ENCODE measurements at places on chromosomes 6 and 20.

DNA sequence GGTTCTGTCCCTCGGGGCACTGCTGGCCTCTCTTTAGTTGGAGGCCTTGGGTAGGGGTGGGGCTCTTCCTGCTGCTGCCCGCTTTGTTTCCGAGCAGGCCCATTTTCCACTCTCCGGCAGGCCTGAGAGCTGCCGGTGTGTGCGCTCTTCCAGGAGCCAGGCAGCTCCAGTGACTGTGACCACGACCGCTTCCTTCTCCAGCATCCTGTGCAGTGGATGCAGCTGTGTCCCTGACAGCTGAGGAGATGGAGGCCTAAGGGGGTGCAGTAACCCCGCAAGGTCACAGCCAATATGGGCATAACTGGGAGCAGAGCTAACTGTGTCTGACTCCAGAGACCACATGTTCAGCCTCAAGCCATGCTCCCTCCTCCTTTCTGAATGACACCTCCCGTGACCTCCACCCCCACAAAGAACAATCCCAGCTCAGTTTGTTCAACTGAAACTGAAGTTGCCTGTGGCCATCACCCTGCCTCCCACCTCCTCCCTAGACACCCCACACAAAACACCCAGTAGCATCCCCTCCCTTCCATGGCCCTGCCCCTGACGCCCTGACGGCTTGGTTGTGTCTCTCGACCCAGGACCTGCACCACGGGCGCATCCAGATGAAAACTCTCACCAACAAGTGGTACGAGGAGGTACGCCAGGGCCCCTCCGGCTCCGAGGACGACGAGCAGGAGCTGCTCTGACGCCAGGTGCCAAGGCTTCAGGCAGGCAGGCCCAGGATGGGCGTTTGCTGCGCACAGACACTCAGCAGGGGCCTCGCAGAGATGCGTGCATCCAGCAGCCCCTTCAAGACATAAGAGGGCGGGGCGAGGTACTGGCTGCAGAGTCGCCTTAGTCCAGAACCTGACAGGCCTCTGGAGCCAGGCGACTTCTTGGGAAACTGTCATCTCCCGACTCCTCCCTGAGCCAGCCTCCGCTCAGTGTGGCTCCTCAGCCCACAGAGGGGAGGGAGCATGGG is 27.8 kb downstream of the SPATA2 start:
- no peak for DNase-seq

GRCh38 chr6:127058936-127059335 is 59.5 kb upstream of the RSPO3 start:
- DNase-seq = no peak

GRCh38 chr6:28871335-28872156 is 52.2 kb downstream of the TRIM27 start:
- no peak for DNase-seq

- DNase-seq = no peak
Observed at GRCh38 chr6:169844946-169845345, 93.5 kb downstream of the ERMARD start.

DNA sequence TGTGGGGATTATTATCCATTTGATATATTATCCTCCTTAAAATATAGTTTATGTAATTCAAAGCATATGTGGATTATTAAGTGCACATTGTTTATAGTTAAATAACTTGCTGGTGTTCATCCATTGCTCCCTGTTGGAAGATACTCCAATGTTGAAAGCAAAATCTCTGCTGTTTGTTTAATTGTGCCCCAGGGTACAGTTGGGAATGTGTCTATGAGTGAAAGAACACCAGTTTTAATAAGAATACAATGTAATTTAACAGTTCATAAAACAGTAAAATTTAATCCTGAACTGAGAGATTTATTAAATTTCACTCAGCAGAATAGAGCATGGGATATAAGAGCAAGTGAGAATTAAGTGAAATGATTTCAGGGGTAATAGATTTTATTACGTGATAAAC is 364.9 kb downstream of the GRIK2 start:
- no peak for DNase-seq

GRCh38 chr6:40387127-40387870 is 199.9 kb downstream of the LRFN2 start:
- no peak for DNase-seq

DNA sequence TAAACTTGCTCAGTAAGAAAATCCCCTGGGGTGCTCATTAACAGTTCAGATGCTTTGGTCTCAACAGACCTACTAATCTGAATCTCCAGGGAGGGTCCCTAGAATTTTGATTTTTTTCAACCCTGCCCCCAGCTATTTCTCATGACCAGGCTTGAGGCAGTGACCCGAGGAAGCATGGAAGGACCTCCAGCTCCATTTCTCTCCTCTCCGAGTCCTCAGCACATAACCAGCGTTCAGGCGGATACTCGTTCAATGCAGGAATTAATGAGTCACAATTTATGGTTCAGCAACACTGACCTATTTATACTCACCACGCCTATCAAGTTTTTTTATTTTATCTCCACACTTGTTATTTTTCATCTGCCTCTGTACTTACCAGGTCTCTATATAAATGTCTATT is 369.2 kb upstream of the CDH4 start:
- no peak for DNase-seq

- no peak for DNase-seq
Observed at GRCh38 chr20:7503501-7503900, 436.8 kb downstream of the HAO1 start.

DNA sequence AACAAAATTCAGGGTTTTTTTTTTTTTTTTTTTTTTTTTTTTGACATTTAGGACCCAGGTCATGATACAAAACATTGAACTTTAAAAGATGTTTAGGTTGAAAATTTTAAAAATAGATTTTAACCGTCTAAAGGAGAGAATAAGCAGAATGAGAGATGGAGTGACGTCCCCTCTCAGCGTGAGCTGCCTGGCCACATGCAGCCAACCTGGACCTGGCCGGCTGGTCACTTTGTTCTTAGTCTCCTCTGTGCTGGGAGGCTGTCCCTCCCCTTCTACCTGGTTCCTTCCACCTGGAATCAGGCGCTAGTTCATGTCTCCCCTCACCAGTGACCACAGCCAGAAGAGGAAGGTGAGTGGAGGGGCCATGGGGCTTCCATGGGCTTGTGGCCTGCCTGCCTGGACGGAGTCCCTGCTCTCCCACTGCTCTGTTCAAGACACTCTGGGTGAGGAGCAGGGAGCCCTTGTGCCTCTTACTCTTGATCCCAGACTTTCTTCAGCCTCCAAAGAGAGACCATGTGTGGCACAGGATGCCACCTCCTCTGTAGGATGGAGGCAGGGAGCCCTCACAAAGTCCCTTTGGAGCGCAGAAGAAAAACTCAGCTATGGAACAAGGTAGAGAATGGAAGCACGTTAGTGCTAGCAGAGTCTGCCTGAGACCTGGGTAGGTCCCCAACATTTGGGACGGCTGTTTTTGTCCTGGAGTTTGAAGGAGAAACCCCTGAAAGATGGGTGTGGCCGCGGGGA is 31.7 kb downstream of the IRF4 start:
- DNase-seq = no peak

- DNase-seq = no peak
Observed at GRCh38 chr20:54794110-54794509, 318.7 kb downstream of the DOK5 start.

DNA sequence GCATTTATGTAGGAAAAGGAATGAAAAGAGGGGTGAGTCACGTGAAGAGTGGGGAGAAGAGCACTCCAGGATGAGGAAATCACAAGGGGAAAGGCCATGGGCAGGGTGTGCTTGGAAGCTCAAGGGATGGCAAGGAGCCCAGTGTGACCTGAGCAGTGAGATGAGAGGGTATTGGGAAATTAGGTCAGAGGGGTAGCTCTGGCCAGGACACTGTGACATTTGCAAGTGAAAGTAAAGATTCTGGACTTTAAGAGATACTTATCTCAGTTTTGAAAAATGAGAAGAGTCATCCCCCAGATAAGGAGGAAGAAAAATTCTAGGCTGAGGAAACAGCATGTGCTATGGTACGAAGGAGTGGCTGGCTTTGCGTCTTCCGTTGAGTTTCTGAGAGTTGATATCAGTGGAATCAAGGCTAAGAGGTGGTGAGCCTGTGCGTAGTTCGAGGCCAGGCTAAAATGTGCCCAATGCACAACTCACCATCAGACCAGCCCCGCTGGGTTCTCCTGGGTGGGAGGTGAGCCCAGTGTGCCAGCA is 79.9 kb downstream of the GCLC start:
- no peak for DNase-seq

GRCh38 chr6:129683601-129684322 is 26.2 kb downstream of the ARHGAP18 start:
- peak; percentile 30 for DNase-seq

GRCh38 chr6:68544450-68544849 is 90.6 kb upstream of the ADGRB3 start:
- no peak for DNase-seq

GRCh38 chr6:722077-722524 is 29.2 kb upstream of the EXOC2 start:
- no peak for DNase-seq

DNA sequence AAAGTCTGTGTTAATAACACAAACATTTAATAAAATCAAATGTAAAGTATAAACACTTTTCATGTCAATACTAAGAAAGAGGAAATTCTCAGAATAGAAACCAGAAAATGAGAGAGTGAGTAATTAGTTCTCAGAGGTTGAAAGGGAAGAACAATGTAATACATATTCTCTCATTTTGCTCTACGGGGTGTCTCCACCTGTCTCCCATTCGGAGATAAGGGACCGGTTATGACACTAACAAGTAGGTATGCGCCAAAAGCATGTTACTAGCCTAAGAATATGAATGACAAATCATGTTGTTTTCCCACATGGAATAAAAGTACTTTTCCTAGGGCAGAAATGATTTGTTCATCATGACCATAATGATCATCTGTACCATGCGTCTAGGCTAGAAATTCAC is 35.6 kb upstream of the PRELID3B start:
- DNase-seq = no peak

GRCh38 chr6:11364971-11365397 is 132.5 kb upstream of the NEDD9 start:
- DNase-seq = no peak

- DNase-seq = peak; percentile 70
Observed at GRCh38 chr20:14401479-14402138, 64.2 kb upstream of the FLRT3 start.

DNA sequence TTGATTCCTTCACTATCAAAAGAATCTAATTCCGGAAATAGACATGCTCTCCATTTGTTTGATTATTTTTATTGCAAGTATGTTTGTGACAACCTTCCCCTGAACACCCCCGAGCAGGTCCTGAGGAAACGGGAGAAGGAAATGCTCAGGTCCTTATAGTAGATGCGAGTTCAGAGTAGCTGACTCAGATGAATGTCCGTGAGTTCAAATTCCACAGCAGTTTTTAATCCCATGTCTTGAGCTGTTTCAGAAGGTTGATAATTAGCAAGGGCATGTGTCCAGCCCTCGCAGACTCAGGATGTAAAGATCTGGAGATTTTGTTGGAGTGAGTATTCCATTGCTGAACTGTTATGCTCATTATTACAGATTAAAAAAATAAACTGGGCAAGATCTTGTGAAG is 169.3 kb downstream of the BCAS1 start:
- no peak for DNase-seq

DNA sequence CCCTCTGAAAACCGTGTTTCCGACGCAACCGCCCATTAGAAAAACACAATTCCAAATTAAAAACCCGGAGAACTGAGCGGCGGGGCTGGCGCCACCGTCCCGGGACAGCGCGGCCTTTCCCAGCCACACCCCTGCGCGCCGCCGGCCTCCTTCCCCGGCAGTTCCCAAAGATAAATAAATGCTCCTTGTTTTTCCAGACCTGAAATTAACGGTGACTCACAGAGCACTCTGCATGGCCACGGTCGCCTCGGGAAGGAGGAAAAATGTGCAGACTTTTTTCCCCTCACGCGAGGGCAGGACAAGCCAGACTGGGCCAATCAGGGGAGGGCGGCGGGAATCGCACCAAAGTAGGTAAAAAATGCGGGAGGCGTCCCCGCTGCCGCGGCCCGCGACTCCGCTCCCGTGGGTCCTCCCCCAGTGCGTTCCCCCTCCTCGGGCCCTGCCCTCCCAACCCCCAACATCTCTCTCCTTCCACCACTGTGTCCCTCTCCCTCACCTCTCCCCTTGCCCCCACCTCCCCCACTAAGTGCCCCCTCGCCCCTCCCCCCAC is 828 bp upstream of the DSTN start:
- peak; percentile 65 for DNase-seq

DNA sequence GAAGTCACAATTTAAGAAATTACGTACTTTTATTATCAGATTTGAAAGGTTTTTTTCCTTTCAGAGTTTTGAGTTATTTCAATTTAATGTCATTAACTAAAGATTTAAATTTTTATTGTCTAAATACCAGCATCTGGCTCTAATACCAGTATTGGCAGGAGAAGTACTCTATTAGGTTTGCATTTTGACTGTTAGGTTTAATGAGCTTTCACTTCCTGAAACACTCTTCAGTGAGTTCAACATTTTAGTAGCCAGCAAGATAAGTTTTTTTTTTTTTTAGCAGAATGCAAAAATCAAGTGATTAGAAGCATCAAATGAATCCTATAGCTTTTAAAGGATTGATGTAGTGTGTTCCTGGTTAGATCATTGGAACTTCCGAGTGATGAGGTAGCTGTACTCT is 34.0 kb upstream of the SCGN start:
- DNase-seq = no peak

DNA sequence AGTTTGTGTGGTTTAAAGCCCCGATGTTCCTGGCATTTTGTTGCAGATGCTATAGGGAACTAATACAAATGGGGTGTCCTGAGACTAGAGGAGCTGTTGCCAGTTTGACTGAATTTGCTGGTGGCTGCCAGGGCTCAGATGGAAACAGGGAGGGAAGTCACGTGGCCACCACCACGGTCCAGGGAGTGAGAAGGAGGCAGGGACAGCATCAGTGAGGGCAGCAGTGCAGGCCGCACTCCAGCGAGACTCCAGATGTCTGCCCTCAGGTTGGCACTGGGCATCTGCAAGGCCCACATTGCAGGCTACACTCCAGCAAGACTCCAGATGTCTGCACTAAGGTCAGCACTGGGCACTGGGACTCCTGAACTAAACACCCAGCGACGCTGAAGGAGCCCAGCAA is 86.2 kb downstream of the RAMACL start:
- DNase-seq = no peak

DNA sequence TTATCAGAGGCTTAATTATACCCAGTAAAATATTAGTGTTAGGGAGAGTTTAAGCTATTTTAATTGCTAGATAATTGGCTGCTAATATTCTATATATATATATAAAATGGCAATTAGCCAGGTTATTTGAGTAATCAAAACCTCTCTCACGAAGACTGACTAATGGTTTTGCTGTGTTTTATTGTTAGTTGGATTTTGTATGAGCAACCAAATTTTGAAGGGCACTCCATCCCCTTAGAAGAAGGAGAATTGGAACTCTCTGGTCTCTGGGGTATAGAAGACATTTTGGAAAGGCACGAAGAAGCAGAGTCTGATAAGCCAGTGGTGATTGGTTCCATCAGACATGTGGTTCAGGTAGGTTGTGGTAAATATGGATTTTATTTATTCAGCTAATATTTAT is 102.2 kb downstream of the RTN4IP1 start:
- DNase-seq = no peak

GRCh38 chr20:47677635-47678453 is 107.4 kb downstream of the SULF2 start:
- no peak for DNase-seq

GRCh38 chr20:60729135-60729900 is 522.7 kb upstream of the CDH4 start:
- DNase-seq = no peak
